ENCODE measurements at places on chromosomes 12 and 14.

- DNase-seq = no peak
These were observed 618 bp upstream of the PGAM5 start for GRCh38 chr12:132710043-132710404.

DNA sequence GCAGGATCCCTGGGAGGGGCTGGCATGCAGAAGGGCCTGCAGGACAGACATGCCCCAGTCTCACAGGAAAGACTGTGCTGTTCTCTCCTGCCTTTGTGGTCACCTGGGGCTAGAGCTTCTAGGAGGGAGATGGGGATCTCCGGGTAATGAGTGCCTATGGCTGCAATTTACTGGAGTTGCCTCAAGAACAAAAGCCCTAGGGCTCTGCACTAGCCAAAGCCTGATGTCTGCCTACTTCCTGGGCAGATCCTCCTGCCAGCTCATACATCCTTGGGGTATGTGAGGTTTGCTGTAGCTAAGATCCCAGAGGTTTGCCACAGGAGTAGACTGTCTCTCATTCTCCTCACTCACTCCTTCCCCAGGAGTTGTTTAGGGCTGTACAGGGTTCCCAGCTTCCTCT lies 106.9 kb upstream of the PPFIA2 start:
- DNase-seq = no peak

GRCh38 chr14:36454599-36455240 lies 65.3 kb downstream of the NKX2-1 start:
- no peak for DNase-seq

- no peak for DNase-seq
These were observed 128.5 kb downstream of the GPR135 start for GRCh38 chr14:59336706-59337105.

DNA sequence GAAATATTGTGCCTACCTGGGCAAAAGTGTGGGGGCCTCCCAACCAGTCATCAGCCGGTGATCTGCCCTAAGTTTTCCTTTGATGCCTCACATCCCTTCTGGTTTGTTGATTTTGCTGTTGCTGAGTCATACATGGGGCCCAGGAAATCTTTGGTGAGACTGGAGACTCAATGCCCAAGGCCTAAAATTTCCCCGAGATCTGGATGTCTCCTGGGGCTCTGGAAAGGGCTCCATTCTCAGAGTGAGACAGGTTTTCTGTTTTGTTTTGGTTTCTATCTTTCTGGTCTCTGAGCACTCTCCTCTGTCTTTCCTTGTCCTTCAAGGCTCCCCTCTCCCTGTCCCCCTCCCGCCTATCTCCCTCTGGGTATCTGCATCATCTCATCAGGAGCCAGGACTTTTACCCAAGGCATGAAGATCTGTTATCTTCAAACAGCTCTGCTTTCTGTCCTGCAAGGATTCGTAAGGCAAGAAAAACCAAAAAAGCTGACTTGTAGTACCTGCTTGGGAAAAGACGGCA lies 152.8 kb upstream of the MAX start:
- DNase-seq = no peak

DNA sequence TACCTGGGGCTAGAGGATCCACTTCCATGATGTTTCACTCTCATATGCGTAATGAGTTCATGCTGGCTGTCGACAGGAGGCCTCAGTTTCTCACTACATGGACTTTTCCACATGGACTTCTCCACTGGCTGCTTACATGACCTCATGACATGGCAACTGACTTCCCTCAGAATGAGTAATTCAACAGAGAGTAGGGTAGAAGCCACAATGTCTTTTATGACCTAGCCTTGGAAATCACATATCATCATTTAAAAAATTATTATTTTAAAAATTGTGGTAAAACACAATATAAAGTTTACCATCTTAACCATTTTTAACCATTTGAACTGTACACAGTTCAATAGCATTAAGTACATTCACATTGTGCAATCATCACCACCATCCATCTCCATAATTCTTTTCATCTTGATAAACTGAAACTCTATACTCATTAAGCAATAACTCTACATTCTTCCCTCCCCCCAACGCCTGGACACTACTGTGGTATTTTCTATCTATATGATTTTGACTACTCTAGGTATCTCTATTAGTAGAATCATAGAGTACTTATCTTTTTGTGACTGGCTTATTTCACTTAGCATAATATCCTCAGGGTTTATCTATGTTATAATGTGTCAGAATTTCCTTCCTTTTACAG lies 144.5 kb downstream of the TGFB3 start:
- DNase-seq = no peak

- no peak for DNase-seq
These were observed 2.6 kb downstream of the DIO3 start for GRCh38 chr14:101563654-101564443.

Measured in NCI-H1930 (cell line).